ENCODE measurements at places on chromosomes 1 and 21. TPM values are rescaled to one million over a fixed set of nuclear protein-coding genes. Genes with fewer than 3 reads are reported as not detected.

Gene XCL2
- total RNA-seq, result not detected

Gene IL20
- total RNA-seq, result not detected

Gene SMYD3
- total RNA-seq, result 50.1 TPM

Gene TNFRSF9
- total RNA-seq, result under 0.01 TPM

Gene DCAF6
- total RNA-seq, result 65.7 TPM

Gene B3GALT2
- total RNA-seq, result 87.0 TPM

Gene TTF2
- total RNA-seq, result 3.7 TPM

Gene HLX
- total RNA-seq, result 1.2 TPM

Gene SNAP47
- total RNA-seq, result 74.0 TPM

Gene TSACC
- not detected for total RNA-seq

Gene YARS1
- total RNA-seq, result 56.5 TPM

Gene SLFNL1
- total RNA-seq, result 0.92 TPM

Gene C1orf50
- 13.6 TPM for total RNA-seq

Gene FAM151A
- total RNA-seq, result not detected

Gene BCL10
- 25.8 TPM for total RNA-seq

Gene DNALI1
- 10.6 TPM for total RNA-seq

Gene PLA2G2A
- total RNA-seq, result not detected

Gene F11R
- 11.5 TPM for total RNA-seq

Gene LCE2C
- not detected for total RNA-seq

Gene PEF1
- 48.0 TPM for total RNA-seq

Gene KIF17
- 17.8 TPM for total RNA-seq

Gene SLAMF9
- not detected for total RNA-seq

Gene KRTAP19-3
- not detected for total RNA-seq

Gene CRYAA
- total RNA-seq, result not detected

Gene SLC44A3
- total RNA-seq, result 5.1 TPM

Gene S100A11
- 5.1 TPM for total RNA-seq
